Thymus (tissue), 14 donors: ENCODE measurements at places on chromosomes 3 and 15. TPM values are rescaled to one million over a fixed set of nuclear protein-coding genes. Genes with fewer than 3 reads are reported as not detected.

Gene ARGFX
- total RNA-seq = not detected

Gene LSMEM2
- total RNA-seq = not detected

DNA sequence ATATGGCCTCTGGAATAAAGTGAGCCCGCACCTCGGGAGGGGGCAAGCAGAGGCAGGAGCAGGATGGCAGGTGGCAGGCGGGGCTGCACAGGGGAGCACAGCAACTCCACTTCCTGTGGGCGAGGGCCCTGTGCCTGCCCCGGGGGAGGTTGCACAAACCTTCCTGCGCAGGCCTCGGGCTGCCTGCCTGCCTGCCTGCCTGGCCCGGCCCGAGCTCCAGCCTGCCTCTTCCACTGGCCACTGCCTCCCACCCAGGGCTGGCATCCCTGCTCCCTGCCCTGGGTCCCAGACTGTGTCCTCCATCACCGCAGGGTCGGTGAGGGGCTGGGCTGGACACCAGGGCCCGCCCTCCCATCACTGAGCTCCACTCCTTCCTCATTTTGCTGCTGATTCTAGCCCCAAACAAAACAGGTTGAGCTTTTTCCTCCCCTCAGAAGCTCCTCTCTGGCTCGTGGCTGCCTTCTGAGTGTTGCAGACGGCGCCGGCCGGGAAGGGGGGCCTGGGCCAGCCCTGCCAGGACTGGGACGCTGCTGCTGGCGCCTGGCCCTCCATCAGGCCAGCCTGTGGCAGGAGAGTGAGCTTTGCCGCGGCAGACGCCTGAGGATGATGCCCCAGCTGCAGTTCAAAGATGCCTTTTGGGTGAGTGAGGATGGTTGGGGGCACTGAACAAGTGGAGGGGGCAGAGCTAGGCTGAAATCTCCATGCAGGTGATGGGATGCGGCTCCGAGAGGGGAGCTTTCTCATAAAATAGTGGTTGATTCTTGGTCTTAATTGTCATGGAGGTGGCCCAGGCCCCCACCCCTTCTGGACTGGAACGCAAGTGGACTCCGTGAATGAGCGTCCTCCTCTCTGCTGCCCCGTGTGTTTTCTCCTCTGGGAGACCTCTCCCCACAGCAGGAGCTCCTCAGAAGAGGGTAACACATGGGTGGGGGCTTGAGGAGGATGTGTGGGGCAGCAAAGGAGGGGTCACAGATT lies at the start of gene PSTPIP1:
Gene PSTPIP1 (plus strand): TSS at position 156 of the 975 bp plus-strand sequence. CDS start 448 bp downstream, at position 604.
- no peaks in the 10 kb centered on the region for H3K36me3 ChIP-seq
- DNase-seq = peak; percentile 59
- peak within 1 kb of the TSS; percentile 91 for H3K27ac ChIP-seq
- peaks cover 18% of the 10 kb centered on the region for H3K4me1 ChIP-seq
- no peaks in the 10 kb centered on the region for H3K27me3 ChIP-seq
- peak within 1 kb of the TSS; percentile 59 for H3K4me3 ChIP-seq

GRCh38 chr3:77404871-77405270 lies 365.0 kb downstream of the ROBO2 start:
- no peaks in the 10 kb centered on the region for H3K36me3 ChIP-seq
- no peak for DNase-seq
- no peak overlapping the region for H3K27ac ChIP-seq
- no peaks in the 10 kb centered on the region for H3K4me1 ChIP-seq

DNA sequence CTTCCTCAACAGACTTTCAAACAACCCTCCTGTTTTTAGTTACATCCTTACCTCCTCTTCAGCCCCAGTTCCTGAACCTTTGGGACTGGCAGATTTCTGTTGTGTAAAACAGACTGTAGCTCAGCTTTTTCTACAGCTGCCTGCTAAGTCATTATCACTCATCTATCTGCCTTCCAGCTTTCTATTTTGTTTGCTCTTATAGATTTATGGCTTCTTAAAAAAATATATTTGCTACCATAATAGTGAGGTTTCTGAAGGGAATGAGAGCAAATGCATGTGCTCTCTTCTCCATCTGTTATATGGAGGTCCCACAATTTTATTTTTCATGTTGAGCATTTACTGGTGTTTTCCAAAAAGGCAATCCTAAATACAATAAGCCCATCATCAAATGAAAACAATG lies 18.2 kb upstream of the GJD2 start:
- H3K4me3 ChIP-seq = no peak overlapping the region
- DNase-seq = no peak
- H3K4me1 ChIP-seq = no peaks in the 10 kb centered on the region
- no peaks in the 10 kb centered on the region for H3K27me3 ChIP-seq
- H3K36me3 ChIP-seq = no peaks in the 10 kb centered on the region

DNA sequence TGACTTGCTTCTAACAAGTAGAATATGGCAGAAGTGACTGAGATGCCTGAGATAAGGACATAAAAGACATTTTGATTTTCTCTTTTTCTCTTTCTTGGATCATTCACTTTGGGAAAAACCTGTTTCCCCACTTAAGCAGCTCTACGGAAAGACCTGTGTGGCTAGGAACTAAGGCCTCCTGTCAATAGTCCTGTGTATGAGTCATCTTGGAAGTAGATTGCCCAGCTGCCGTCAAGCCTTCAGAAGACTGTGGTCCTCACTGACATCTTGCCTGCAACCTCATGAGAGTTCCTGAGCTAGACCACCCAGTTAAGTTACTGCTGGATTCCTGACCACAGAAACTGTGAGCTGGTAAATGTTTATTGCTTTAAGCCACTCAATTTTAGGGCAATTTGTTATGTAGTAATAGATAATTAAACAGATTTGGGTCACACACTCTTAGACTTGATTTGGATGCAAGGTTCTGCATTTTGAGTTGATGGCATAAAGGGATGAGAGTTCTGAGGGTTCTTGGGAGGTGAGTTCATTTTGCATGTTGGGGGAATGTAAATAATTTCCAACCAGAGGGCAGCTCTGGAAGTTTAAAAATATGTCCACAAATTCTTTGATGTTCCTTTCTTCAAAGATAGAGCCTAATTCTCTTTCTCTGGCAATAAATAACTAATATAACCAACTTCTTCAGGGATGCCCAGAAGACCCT lies 229.2 kb downstream of the SQOR start:
- no peaks in the 10 kb centered on the region for H3K36me3 ChIP-seq
- no peak for DNase-seq
- H3K4me3 ChIP-seq = no peak overlapping the region
- H3K4me1 ChIP-seq = no peaks in the 10 kb centered on the region
- no peaks in the 10 kb centered on the region for H3K27me3 ChIP-seq

DNA sequence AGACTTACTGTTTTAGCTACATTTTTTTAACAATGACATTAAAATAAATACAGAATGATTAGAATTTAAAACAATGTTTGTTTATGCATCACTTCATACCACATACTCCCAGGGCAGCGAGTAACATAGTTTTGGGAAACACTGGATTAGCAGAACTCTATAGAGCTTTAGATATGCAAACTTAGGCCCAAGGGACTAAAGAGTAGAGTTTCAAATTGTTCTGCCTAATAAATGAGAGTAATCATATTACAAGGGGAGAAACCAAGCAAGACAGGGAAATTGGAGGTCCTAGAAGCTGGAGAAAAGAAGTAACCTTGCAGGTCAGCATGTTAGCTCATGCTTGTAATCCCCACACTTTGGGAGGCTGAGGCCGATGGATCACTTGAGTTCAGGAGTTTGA lies 3.6 kb upstream of the DAZL start:
- H3K4me3 ChIP-seq = no peak overlapping the region
- no peak for DNase-seq
- no peaks in the 10 kb centered on the region for H3K36me3 ChIP-seq
- no peak overlapping the region for H3K27ac ChIP-seq
- H3K4me1 ChIP-seq = no peaks in the 10 kb centered on the region
